ENCODE measurements at places on chromosomes 5 and 9. TPM values are rescaled to one million over a fixed set of nuclear protein-coding genes. Genes with fewer than 3 reads are reported as not detected.

FAM153A gene
- total RNA-seq = 0.28 TPM

DNA sequence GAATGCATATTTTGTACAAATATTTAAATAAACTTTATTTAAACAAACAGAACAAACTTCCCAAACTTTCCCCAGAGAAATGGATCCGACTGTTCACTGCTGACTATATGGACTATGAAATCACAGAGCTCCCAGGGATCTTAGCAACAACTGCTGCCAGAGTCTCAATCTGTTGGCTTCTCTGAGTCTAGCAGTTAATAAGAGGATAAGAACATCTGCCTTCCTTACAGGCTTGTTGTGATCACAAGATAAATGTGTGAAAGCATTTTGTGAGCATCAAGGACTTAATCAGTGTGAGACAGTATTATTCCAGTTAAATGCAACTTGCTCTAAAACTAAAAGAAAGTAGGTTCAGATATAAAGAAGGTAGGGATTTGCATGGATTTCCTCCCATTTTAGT lies 31.4 kb upstream of the MYOT start:
- DNase-seq = no peak

- DNase-seq = no peak
These were observed 26.7 kb upstream of the FCN2 start for GRCh38 chr9:134853893-134854292.

DNA sequence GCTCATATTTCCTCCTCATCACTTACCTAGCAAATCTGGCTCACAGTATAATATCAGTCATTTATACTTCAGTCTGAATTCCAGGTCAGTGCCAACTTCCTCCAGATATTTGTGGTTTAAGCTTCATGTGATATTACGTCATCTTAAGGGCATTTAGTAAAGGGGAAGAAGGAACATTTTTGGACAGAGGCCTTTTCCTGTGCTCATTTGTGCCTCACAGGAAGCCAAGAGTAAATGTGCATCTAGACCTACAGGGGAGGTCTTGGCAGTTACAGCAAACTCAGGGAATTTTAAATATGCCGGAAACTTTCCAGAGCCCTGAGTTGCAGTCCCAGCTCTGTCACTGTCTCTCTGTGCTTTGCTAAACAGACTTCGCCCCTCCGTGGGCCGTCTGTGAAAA lies 12.3 kb upstream of the KCNIP1 start:
- DNase-seq = no peak

DNA sequence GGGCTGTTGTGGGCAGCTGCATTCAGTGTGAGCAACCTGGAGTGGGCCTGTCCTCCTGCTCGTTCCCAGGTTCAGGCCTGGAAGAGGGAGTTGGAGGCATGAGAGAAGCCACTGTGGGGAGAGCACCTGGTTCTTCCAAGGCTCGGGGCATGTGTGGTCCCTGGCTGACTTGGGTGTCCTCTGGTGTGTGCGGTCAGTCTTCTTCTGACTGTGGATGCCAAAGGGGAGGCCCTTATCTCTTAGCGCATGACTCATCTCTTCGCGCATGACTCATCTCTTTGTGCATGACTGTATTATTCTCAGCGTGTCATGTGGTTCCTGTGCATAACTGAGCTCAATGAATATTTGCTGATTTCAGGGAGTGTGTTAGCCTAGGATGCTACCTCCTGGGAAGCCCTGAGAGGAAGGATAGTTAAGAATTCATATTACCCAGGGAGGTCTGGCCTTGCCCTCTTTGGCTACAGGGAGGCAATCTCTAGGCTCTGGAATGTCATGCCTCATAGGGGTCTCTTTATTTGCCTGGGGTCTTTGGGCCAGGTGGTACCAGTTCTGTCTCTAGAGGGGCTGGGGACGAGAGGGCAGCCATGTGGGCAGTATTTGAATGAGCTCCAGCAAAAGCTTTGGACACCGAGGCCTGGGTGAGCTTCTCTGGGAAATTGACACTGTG lies 188.7 kb downstream of the HSPA4 start:
- DNase-seq = no peak

DNA sequence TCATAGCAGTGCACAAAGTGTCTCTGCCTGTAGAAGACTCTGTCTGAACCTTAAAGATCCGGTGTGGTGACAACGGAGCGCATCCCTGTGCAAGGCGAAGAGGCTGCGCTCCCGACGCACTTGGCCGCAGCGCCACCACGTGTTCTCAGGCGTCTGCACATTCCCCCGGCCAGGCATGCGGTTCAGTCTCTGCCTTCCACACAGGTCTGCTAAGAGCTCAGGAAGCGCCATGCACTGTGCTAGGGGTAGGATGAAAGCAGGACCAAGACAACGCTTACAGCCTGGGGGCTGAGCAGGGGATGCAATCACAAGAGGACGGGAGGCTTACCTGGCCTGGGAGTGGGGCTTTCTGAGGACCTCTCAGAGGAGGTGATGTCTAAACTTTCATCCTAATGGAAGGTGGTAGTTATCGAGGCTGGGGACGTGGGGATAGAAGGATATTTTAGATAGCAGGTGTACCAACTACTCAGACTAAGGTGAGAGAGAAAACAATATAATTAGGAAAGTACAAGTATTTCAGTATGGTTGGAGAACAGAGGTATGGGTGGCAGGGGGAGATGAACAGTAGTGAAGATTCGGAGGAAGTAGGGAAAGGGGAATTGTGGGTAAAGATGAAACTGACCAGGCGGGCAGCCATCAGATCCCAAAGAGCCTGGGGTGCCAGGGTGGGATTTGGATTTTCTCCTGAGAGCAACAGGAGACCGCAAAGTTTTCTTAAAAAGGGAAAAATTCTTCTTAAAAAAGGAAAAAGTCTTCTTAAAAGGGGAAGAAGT lies 13.3 kb downstream of the CAPSL start:
- DNase-seq = peak; percentile 72

PCDHGA10 gene
- total RNA-seq = 3.2 TPM

GRCh38 chr9:128419061-128419925 lies 1.4 kb upstream of the CERCAM start:
- DNase-seq = no peak

- no peak for DNase-seq
These were observed 95.7 kb downstream of the INSL6 start for GRCh38 chr9:5089737-5090136.

GRCh38 chr9:13648676-13649075 lies 369.2 kb upstream of the MPDZ start:
- no peak for DNase-seq

DNA sequence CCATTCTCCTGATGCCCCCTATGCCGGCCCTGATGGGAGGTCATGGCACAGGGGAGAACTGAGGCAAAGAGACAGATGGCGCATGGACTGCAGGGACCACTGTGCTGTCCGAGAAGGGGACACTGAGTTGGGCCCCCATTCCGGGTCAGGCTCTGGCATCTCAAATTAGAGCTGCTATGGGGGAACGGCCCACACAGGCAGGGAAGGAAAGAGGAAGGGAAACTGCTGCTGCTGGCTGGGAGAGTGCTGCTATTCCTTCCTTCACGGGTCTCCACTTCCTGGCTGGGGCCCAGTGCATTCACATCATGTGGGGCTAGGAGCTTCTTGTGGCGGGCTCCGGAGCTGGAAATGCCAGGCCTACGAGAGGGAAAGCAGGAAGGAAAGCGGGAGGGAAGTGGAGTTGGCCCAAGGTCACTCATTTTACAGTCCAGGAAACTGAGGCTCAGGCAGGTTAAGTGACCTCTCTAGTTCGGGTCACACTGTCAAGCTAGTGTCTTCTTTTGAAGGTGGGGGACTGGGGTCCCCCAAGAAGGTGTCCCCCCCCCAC lies 1.3 kb upstream of the CARD19 start:
- DNase-seq = peak; percentile 80

- no peak for DNase-seq
These were observed 17.0 kb upstream of the ARHGAP26 start for GRCh38 chr5:142753116-142753631.

GRCh38 chr9:18786196-18786595 lies 246.8 kb downstream of the SAXO1 start:
- DNase-seq = no peak

- DNase-seq = peak; percentile 89
These were observed at the start of gene NNT for GRCh38 chr5:43602461-43603343. Gene NNT, plus strand, starts transcription at chr5:43603180. Its CDS starts 6,016 bp downstream, at chr5:43609196.

ANKRD18B gene
- not detected for total RNA-seq
